Left cardiac atrium (tissue), 4 donors: ENCODE measurements at places on chromosomes 2 and 18. TPM values are rescaled to one million over a fixed set of nuclear protein-coding genes. Genes with fewer than 3 reads are reported as not detected.
A peak's percentile ranks its signal among the peaks of the same experiment; 100 is the strongest.

- no peak for DNase-seq
Measured at GRCh38 chr2:15009681-15010080, 377.2 kb downstream of the LRATD1 start.

GRCh38 chr18:74438091-74438490, 19.0 kb downstream of the DIPK1C start:
- no peak for DNase-seq

Gene NT5C1B
- not detected for total RNA-seq

DNA sequence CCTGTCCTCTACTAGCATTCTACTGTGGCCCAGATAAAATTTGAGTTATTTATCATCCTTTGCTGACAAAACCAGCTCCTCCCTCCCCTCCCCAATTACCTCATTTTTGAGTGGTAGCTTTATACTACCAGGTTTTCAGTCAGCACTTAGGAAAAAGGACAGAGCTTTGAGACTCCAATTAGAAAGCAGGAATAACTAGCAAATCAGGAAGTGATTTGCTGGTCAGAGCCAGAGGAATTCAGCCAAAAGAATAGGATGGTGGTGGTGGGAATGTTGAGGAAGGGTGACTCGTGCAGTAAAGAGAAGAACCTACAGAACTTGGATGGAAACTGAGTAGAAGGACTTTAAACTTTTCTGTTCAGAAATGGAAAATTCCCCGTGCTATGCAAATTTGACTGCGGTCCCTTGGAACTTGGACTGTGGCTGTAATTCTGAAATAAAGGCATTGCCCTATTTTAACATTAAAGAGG, 3.7 kb downstream of the MYL12B start:
- no peak for DNase-seq

Gene EFR3B
- 8.7 TPM for total RNA-seq

Gene MYO5B
- 4.6 TPM for total RNA-seq

DNA sequence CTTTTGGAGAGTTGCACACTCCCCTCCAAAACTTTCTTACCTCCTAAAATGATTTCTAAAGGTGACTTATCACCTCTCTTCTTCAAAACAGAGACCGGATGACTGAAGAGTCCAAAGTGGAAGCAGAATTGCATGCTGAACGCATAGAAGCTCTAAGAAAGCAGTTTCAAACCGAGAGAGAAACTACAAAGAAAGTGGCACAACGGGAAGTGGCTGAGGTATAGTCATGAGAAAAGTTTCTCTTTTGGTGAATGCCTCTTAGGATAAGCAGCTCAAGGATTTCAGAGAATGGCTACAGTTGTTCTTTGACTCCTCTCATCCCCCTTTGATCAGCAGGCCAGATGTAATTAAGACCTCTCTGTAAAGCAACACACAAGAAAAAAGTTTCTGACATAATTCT, 73.6 kb downstream of the GTF3C3 start:
- DNase-seq = no peak

Gene NT5DC4
- not detected for total RNA-seq

Gene CAPN14
- total RNA-seq = 0.12 TPM

DNA sequence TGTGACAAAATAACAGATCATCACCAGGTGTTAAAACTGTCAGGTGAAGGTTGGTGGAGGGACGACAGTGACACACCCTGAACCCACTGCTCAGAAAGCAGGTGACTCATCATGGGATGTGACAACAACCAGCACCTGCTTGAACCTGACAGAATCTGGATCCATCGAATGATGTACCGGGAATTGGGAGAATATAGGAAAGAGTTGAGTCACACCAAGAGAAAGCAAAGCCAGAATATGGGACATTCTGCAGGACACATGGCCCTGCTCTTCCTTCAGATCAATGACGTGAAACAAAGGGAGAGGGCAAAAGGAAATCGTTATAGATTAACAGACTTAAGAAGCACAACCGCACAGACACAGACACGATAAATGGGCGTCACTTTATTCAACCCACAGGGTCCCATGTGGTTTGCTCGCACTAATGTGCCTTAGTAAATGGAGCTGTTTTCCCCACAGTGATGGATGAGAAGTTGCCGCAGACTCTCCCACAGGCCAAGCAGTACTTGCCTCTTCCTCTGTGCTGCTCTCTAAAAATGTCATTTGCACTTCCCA, 100.1 kb downstream of the CRACDL start:
- DNase-seq = no peak

GRCh38 chr18:35389095-35389618, 12.0 kb upstream of the ZNF396 start:
- DNase-seq = peak; percentile 45

Gene IL1RL2
- total RNA-seq = 1.4 TPM

Gene RIOK3
- 49.1 TPM for total RNA-seq

DNA sequence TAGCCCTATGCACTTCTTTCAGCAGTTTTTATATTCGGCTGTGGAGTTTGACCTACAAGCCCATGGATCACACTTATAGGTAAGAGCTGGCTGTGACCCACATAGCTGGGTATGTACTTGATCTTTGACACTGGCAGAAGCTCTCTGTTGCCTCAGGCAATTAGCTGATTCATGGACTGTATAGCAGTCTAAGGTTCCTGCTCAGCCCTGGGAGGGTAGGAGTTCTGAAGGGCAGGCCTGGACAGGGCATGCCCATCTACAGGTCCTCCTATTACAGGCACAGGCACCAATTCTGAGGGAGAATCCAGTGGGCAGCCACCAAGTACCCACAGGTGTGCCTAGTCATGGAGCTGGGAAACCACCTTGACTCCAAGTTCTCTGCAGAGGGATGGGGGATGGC, 301.8 kb upstream of the GALNT5 start:
- DNase-seq = no peak

- DNase-seq = no peak
Measured at GRCh38 chr18:72376256-72376655, 167.9 kb downstream of the CBLN2 start.

Gene STK11IP
- 14.1 TPM for total RNA-seq

GRCh38 chr2:202541137-202541536, 93.6 kb upstream of the FAM117B start:
- no peak for DNase-seq

- DNase-seq = peak; percentile 91
Measured at GRCh38 chr18:79588636-79589481, 90.7 kb upstream of the CTDP1 start.

GRCh38 chr18:35756506-35757117, 175.1 kb downstream of the GALNT1 start:
- no peak for DNase-seq

- peak; percentile 80 for DNase-seq
Measured at GRCh38 chr2:233210843-233211547, 40.5 kb upstream of the ATG16L1 start.

DNA sequence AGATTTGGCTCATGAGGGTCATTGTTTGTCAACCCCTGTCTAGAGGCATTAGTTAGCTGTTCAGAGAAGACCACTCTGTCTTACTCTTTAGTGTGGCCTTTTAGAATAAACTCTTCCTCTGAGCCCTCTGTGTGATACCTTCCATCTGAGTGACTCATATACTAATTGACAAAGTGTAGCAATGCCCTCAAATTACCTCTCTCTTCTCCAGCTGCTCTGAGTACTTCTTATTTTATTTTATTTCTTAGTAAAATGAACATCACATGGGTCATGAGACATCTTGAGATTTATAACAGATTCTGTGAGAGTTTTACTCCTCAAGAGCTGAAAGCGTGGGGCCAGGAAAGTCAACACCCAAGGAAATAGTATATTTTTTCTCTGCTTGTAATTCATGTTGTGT, 67.4 kb downstream of the KCTD18 start:
- no peak for DNase-seq

DNA sequence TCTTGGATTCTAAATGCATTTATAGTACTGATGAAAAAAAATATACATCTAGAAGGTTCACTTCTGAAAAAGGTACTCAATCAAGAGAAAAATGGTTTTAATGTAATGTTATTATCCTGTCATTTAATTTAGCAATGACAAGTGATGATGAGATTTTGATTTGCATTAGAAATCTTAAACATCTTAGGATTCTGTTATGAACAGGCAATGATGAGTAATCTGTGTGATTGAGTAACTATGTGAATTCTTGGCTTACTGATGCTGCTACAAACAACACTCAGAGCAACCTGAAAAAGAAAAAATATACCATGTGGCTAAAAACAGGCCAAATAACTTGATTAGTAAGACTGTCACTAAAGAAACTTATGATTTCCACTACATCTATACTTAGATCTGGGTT, 30.1 kb downstream of the RBKS start:
- DNase-seq = no peak

DNA sequence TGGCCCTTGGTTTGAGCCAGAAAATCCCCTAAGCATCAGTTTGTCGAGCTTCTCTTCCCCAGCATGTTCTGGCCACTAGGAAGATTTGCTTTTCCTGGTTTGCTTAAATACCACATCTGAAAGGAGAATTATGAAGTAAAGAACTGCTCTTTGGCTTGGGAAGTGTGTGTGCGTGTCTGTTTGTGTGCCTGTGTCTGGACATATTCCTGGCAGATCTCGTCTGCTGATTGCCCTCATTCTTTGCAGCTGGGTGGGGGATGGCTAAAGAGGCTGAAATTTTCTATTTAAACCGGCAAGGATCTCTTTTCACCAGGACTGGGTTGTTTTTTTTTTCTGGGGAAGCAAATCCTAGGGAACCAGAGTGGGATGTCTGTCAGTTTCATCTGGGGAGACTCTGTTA, 57.3 kb upstream of the MBOAT2 start:
- DNase-seq = no peak
